ENCODE measurements at places on chromosomes 5 and 9.

- DNase-seq, result no peak
Measured at GRCh38 chr5:103375863-103376591, 117.5 kb downstream of the MACIR start.

- no peak for DNase-seq
Measured at GRCh38 chr5:55409775-55410174, 102.0 kb downstream of the MTREX start.

- no peak for DNase-seq
Measured at GRCh38 chr5:109467058-109467457, 57.3 kb upstream of the PJA2 start.

- no peak for DNase-seq
Measured at GRCh38 chr9:134299068-134299467, 27.2 kb upstream of the RXRA start.

DNA sequence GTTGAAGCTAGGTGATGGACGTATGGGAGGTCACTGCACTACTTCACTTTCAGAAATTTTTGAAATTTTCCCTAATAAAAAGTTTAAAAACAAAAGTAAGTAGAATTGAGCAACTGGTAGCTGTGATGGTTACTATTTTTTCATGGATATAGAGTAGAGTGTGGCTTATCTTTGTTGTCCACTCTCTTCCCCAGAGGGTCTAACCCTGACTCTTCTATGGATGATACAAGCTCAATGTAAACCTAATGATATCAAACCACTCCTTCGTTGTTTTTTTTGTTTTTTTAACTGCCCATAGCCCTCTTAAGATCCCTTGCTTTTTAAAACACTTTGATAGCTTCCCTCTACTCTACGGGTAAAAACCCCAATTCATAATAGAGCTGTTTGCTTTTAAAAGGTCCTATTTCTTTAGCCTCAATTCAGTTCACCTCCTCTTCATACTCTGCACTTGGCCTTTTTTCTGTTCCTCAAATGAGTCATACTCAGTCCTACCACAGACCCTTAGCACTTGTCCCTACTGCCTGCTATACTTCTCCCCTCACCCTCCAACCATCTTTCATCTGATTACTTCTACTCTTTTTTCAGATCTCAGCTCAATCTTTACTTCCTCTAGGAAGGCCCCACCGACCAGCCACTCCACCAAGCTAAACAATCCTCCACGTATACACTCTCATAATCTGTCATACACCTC lies 2.6 kb downstream of the HDAC3 start:
- DNase-seq, result no peak

DNA sequence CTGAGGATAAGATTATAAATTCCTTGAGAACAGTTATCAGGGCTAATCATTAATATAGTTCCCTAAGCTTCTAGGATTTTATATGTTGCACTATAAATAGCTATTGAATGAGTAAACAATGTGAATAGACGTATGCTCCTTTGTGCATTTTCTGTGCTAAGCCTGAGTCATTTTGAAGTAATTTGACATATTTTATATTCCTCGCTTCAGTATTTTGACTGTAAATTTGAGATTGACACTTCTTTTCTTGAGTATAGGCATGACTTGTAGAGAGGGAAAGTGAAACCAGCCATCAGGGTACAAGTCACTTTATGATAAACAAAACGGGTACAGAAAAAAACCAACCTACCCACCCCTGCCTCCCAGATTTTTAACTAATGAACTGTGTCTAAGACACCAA lies 367.7 kb upstream of the PRR16 start:
- no peak for DNase-seq

GRCh38 chr9:121207371-121207940 lies 5.8 kb upstream of the RAB14 start:
- DNase-seq, result no peak

- DNase-seq, result no peak
Measured at GRCh38 chr5:131959906-131960305, 14.4 kb upstream of the MEIKIN start.

- peak; percentile 30 for DNase-seq
Measured at GRCh38 chr5:175383350-175383749, 60.6 kb downstream of the DRD1 start.

DNA sequence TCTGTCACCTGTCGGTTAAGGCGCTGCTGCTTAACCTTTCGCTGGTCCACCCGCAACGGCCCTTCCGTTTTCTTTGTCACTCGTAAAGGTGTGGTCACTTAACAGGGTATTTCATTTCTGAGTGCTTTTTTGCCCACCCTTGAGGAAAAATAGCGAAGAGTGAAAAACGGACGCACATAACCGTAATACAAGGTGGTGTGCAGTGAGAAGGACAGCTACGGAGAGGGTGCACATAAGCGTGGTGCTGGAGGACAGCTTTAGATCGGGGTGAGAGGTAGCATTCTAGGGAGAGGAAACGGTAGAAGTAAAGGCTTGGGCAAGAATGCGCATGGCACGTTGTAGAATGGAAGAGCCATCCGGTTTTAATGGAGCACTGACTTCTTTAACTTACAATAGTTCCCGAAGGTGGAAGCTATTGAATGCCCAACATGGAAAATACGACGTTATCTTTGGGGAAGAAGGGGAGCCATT lies 761 bp downstream of the CCT5 start:
- no peak for DNase-seq

- no peak for DNase-seq
Measured at GRCh38 chr5:31086839-31087415, 106.6 kb upstream of the CDH6 start.

DNA sequence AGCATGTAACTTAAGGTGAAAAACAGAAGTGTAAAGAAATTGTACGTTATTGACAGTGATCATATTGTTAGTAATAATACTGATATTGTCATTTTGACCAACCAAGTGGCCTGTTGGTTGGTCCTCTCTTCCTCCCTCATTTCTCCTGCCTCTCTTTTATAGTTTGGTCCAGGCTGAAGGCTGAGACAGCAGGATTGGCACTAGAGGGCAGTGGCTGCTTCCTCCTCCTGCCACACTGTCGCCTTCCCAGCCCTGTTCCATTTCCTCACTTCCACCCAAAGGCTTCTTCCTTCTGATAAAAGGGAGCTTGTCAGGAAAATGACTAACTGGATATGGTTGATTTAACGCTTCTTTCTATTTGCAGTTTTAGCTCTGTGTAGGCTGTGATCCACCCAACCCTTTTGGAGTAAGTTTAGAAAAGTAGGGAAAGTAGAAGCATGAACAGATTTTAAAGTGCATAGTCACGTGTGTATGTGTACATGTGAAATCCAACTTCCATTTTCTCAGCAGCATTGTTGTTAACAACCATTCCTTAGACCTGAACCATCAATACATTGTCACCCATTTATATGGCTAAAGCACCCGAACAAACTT lies 35.6 kb downstream of the PTCD2 start:
- DNase-seq, result no peak

- no peak for DNase-seq
Measured at GRCh38 chr5:155655569-155655968, 642.0 kb downstream of the KIF4B start.

- no peak for DNase-seq
Measured at GRCh38 chr9:35603506-35603985, 1.5 kb upstream of the TESK1 start.

DNA sequence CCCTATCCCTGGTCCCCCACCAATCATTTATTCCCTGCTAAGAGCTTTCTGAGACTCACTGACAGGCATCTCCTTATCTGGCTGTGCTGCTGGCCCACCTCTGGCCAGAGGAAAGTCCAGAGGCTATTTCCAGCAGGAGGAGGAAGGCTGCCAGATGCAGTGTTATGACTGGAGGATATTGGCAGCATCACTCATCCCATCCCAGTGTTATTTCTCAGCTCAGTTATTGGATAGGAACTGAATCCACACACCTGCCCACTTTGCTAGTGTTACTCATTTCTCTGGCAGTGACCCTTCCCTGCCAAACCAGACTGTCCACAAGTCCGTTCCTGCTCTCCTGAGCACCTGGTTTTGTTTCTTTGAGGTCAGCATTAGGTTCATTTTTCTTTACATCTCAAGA lies 228.2 kb downstream of the GRIA1 start:
- no peak for DNase-seq

DNA sequence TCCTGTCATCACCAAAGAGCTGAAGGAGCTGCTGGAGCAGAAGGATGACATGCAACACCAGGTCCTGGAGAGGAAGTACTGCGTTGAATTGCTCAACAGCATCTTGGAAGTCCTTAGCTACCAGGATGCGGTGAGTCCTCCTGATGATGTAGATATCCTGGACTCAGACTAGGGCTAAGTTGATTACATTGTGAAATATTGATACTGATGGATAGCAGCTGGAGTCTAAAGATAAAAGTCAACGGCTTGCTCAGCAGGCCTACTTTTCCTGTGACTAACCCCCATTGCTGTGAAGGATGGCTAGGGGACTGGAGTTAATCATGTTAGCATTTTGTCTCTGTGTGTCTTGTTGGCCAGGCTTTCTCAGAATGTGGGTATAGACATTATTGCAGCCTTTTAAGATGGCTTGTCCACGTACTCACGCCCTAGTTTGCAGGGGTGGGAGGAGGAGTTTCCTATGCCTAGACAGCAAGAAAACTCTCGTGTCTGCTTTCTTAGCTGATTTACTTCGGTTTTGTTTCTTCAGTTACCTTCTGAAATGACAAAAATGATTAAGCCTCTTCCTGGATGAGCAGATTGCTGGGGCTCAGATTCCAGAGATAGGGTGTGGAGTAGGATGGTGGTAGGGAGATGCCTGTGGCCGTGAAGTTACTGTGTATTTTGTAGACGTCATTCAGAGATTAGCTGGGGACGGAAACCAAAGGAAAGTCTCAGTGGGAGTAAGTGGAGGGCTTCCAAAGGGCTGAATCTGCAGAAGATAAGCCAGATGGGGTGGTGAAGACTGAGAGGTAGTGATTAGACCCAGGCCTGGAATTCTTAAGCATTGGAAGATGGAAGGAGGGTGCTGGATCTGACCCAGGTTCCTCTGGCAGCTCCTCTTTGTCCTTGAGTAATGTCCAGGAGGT lies 166.3 kb downstream of the DOCK2 start:
- DNase-seq, result no peak

DNA sequence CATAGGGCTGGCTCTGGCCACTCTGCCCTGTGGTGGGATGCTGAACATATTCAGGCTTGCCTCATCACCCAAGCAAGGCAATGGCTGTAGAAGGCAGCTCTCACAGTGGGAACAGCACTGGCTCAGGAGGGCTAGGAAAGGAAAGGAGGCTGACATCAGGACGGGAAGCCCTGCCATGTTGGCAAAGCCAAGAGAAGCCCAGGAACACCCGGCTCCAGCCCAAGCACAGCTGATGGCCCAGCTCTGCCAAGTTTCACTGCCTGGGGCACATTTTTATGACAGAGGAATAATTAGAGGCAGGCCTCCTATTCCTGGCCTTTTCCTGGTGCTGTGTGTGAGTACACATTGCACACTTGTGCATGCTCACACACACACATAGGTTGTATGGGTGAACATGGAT lies 163.6 kb upstream of the SMIM23 start:
- no peak for DNase-seq

DNA sequence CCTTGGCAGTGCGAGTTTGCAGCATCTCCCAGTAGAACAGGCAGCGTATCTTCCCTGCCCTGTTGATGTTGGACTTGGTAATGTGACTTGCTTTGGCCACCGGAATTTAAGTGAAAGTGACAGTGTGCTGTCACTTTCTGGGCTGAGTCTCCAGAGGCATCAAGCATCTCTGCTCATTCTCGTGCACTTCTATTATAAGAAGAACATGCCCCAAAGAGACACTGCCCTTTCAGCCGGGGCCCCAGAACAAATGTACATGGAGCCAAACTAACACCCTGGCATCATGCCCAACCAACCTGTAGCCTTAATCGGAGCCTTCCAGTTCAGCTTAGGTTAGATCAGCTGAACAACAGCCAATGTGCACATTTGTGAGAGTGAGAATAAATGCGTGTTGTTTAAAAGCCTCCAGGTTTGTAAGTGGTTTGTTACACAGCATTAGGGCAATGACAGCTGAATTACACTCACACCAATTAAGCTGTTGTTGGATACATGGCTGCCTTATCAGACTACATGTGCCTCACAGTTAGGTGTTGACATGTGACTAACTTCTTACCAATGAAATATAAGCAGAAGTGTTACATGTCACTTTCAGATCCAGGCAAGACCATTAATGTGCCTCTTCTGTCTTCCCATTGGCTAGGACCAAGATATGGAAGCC lies 22.1 kb upstream of the FRMD3 start:
- no peak for DNase-seq

DNA sequence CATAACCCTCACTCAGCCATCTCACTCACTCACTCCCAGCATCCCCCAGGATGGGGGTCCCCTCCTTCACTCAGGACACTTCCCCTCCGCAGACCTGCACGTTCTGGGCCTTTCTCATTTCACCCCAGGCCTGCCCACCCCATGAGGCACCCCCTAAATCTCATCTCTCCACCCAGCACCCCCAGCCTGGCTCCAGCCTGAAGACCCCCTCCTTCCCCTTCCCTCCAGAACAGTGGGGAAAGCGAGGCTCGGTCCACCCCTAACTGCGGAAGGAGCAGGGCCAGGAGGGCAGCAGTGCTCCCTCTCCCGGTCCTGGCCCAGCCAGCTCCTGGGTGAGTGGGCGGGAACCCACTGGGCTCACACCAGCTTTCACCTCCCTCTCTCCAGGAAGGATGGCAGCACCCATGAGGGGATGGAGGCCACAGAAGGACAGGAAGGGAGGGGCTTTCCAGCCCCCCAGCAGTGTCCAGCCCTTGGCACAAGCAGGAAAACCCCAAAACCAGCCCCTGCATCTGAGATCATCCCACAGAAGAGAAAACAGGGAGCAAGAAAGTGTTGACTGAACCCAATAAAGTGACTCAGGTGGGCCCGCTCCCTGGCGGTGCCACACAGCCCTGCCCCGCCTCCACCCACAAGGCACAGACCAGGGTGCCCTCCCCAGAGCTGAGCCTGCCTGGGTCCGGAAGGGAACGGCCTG lies 55.0 kb downstream of the LRSAM1 start:
- DNase-seq, result no peak

DNA sequence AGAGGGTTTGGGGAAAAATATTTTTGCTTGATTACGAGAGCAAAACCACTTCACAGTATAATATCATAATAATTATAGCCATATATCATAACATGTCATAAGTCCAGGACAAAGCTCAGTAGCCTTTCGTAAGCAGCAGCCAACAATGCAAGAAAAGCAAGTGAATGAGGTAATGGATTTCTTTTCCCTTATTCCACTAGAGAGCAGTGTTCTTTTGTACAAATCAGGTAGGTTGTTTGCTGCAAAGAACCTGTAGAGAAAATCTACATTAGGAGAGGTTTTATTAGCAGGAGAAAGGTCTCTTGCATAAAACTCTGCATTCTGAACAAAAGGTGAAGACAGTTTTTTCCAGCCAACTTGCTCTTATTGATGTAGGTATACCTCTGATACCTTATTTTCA lies 1033.4 kb downstream of the TLE4 start:
- DNase-seq, result peak; percentile 29

GRCh38 chr5:58912116-58912515 lies 329.2 kb downstream of the RAB3C start:
- no peak for DNase-seq

GRCh38 chr5:10381803-10382202 lies 28.3 kb downstream of the MARCHF6 start:
- DNase-seq, result no peak

- DNase-seq, result no peak
Measured at GRCh38 chr5:136295914-136296313, 69.4 kb downstream of the TRPC7 start.

GRCh38 chr5:20041326-20042274 lies 53.6 kb upstream of the CDH18 start:
- no peak for DNase-seq

- DNase-seq, result peak; percentile 16
Measured at GRCh38 chr5:150517272-150518152, 9.6 kb downstream of the NDST1 start.

- DNase-seq, result no peak
Measured at GRCh38 chr5:71982717-71983395, 124.4 kb upstream of the MAP1B start.

GRCh38 chr9:92528522-92528849 lies 7.3 kb downstream of the ECM2 start:
- no peak for DNase-seq

Measured in NCI-H1105 (cell line).